ENCODE measurements at places on chromosomes 7 and 10. TPM values are rescaled to one million over a fixed set of nuclear protein-coding genes. Genes with fewer than 3 reads are reported as not detected.

GRCh38 chr10:122279725-122280141 lies 8.6 kb downstream of the BTBD16 start:
- DNase-seq, result peak; percentile 43
- H3K27ac ChIP-seq, result no peak overlapping the region
- peaks cover 7% of the 10 kb centered on the region for H3K4me1 ChIP-seq
- H3K4me3 ChIP-seq, result no peak overlapping the region
- H3K36me3 ChIP-seq, result no peaks in the 10 kb centered on the region

- H3K27me3 ChIP-seq, result no peaks in the 10 kb centered on the region
- no peaks in the 10 kb centered on the region for H3K36me3 ChIP-seq
- H3K4me3 ChIP-seq, result no peak overlapping the region
- H3K4me1 ChIP-seq, result no peaks in the 10 kb centered on the region
Observed at GRCh38 chr7:144668503-144668902, 167.3 kb downstream of the TPK1 start.

The CCDC146 gene
- polyA plus RNA-seq, result 1.2 TPM

The SNX10 gene
- polyA plus RNA-seq, result 0.06 TPM

The AGAP6 gene
- polyA plus RNA-seq, result 4.3 TPM

The RHOBTB1 gene
- polyA plus RNA-seq, result 42.6 TPM

The LRRN3 gene
- polyA plus RNA-seq, result 4.4 TPM

All from fibroblast of lung (primary cell).